Left ventricle myocardium inferior (tissue), 1 donor: ENCODE measurements at places on chromosomes 16 and 17. TPM values are rescaled to one million over a fixed set of nuclear protein-coding genes. Genes with fewer than 3 reads are reported as not detected.

GRCh38 chr17:48453447-48453846, 23.4 kb upstream of the SKAP1 start:
- no peak for DNase-seq

GRCh38 chr16:27549746-27550581, at the start of the genes GTF3C1 and KATNIP:
GTF3C1 (minus strand) TSS chr16:27549913; CDS start chr16:27549890, 23 bp downstream.
KATNIP (plus strand) TSS chr16:27550144; CDS start chr16:27550171, 27 bp downstream.
- peak; percentile 100 for DNase-seq

- DNase-seq = no peak
Measured at GRCh38 chr17:75114552-75115314, 5.0 kb downstream of the ARMC7 start.

Gene PRM1
- not detected for total RNA-seq

Gene SHISA6
- total RNA-seq = 0.66 TPM

Gene PAFAH1B1
- 115 TPM for total RNA-seq

Gene FBXW10B
- 1.0 TPM for total RNA-seq
